ENCODE measurements at places on chromosomes 12 and 14.

DNA sequence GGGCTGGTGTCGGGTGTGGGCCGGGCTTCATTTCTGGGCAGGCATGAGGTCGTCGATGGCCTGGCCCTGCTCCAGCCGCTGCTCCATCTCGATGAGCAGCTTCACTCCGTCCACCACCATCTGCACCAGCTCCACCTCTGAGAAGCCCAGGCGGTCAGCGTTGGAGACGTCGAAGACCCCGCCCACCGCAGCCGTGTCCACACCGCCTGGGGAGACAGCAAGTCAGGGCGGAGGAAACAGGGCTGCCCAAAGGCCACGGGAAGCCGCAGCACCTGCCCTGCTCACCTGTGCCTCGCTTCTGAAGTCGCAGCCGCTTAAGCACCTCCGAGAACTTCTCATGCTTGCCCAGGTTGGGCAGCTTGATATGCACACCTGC is 2.8 kb downstream of the CKB start:
- no peak for DNase-seq

GRCh38 chr12:113103756-113104450 is 31.7 kb downstream of the RASAL1 start:
- peak; percentile 41 for DNase-seq

GRCh38 chr14:105666420-105666819 is 140.0 kb downstream of the TMEM121 start:
- no peak for DNase-seq

GRCh38 chr12:114665411-114666260 is 18.3 kb downstream of the TBX3 start:
- DNase-seq, result no peak

DNA sequence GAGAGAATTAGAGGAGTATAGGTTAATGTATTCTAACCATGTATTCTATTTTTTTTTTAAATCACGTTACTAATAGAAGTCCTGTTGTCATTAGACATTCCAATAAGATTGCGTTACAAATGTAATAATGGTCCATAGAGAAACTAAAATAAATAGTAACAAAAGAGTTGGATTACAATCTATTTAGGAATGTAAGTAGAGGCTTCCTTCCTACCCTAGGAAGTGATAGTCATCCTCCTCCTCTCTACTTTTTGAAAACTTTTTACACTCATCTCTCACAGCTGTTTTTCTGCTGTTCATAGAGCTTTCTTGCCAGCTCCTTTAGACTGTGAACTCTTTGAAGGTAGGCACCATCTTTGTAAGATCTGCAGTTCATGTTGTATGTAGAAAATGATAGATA is 23.6 kb downstream of the TRHDE start:
- no peak for DNase-seq

DNA sequence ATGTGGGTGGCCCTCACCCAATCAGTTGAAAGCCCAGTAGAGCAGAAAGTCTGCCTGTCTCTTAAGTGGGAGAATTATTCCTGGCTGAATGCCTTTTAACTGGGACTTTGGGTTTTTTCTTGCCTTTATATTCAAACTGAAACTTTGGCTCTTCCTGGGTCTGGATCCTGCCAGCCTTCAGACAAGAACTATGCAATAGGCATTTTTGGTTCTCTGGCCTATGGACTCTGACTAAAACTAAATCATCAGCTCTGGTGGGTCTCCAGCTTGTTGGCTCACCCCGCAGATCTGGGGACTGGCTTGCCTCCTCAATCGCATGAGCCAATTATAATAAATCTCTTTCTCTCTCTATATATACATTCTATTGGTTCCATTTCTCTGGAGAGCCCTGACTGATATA is 173.0 kb upstream of the IGF1 start:
- DNase-seq, result no peak

DNA sequence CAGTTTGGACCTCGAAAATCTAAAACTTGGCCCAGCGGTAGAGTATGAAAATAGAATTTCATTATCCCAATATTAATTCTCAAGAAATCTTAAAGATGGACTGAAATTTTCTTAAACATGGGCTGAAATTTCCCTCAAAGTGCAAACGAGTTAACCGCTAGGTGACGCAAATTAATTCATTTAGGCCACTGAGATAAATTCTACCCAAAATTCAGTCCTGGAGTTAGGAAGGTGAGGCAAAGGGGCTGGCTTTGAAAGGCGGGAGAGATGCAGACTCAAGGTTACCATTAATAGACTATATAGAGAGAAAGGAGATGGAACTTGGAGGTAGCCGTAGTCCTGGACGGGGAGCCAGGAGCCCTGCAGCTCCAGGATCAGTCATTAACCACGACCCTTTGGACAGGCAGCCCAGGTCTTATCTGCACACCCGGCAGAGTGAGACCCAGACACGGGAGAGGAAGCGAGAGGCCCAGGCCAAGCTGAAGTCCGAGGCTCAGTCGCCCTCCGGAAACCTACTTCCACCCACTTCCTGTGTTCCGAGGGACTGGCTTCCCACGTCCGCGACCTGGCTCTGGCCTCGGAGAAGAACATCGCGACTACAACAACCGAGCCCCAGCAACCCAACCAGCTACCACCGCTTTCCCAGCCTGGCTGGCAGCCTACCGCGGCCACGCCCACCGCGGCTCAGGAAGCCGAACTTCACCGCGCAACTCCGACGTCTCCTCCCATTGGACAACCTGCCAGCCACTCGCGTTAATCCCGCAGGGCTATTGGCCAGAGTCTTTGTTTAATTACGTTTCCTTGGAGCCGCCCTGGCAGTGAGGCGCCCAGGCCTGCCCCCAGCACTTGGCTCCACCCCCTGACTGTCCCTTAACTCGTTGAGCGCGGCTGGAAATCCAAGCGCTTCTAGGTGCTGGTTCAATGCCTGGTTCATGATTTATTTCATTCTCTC is at the start of gene EFCAB11:
TSS of gene EFCAB11 (minus strand) at position 661 of the 952 bp plus-strand sequence. CDS start at position 591, 70 bp downstream.
- DNase-seq, result peak; percentile 89

GRCh38 chr12:131105736-131106348 is 152.1 kb downstream of the ADGRD1 start:
- peak; percentile 18 for DNase-seq

- DNase-seq, result no peak
These were observed 49.5 kb downstream of the GPR137C start for GRCh38 chr14:52602131-52602530.

GRCh38 chr14:105605464-105606304 is 79.3 kb downstream of the TMEM121 start:
- DNase-seq, result no peak

GRCh38 chr12:53231921-53232645 is at the start of gene RARG:
Gene RARG (minus strand): TSS chr12:53232209. CDS start chr12:53227545, 4,664 bp downstream.
- peak; percentile 51 for DNase-seq

DNA sequence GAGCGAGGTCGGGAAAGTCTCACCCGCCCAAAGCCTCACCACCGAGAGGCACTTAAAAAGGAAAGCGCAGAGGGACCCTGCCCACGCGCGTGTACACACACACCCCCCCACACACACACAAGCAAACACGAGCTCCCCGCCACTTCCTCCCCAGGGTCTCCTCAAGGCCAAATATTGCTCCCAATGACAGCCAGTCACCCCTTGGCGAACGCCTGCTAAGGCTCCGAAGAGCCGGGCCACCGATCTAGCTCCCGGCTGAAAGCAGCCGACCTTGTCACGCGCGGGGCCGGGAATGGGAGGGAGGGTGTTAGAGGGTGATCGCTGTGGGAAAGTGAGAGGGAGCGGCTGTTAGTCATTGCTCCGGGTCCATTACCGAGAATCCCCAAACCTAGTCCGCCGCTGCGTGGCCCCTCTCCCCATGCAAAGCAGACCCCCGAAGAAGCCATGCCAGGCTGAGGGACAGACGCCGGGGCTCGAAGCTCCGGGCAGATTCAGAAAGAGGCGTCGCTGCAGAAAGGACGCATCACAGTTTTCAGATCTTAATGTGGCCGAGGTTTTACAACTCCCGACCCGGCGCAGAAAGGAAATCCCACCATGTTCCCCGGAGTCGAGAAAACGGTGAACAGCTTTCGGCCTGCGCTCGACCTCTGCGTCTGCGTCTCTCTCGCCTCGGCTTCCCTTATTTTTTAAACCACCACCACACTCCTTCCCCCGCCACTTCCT is 2.6 kb downstream of the BMP4 start:
- no peak for DNase-seq

- no peak for DNase-seq
These were observed 107.1 kb downstream of the GPR135 start for GRCh38 chr14:59358102-59358501.

GRCh38 chr14:52950898-52951680 is at the start of gene FERMT2:
Gene FERMT2 (minus strand): TSS chr14:52951050. CDS start chr14:52950568, 482 bp downstream.
- DNase-seq, result no peak

GRCh38 chr12:76692846-76693245 is 71.1 kb upstream of the ZDHHC17 start:
- no peak for DNase-seq

DNA sequence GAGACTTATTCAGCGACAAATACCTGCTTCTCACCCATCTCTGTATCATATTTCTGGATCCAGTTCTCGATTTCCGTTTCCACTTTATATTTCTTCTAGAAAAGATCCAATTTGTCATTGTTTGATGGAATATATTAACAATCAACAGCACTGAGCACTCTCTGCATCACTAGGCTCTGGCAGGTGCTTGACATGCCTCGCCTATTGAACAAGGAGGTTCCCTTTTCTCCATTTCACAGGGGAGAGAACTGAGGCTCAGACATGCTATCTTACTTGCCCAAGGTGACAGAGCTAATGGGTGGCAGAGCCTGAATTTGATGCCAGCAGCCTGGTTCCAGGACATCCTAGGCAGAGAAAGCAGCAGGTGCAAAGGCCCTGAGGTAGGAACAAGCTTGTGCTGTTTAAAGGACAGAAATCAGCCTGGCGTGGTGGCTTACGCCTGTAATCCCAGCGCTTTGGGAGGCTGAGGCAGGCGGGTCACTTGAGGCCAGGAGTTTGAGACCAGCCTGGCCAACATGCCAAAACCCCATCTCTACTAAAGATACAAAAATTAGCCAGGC is 12.1 kb downstream of the RITA1 start:
- no peak for DNase-seq

- no peak for DNase-seq
These were observed 16.4 kb upstream of the RNASE4 start for GRCh38 chr14:20667957-20668356.

DNA sequence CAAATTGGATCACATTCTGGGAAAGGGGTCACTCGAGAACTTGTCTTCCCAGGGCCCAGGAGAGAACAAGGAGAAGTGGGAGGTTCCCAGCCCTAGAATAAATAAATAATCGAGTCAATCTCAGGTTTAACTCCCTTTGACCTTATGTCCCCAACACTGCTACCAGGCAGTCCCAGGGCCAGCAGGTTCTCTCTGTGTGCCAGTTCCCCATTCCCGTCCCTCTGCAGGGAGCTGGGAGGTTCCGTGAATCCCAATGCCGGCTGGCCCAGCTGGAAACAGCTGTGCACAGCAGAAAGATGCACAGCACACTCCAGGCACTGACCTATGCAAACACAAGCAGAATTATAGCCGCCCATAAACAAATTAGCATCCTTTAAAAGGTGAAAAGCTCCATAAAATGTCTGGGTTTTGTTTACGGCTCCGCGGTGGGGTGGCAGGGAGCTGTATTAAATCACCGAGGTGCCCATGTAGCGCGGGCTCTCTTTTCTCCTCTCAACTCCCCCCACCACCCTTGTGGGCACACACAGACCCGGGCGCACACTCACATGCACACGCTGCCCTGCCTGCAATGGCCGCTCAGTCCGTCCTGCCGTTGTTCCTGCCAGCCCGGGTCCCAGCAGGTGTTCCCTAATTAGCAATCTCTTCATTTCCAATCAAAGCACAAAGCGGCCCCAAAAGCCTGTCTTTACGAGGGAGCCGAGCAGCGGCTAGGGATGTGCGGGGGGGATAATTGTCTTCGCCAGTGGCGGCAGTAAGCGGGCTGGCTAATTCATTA is 46.6 kb upstream of the ESRRB start:
- DNase-seq, result no peak

- DNase-seq, result no peak
These were observed 125.3 kb downstream of the DAD1 start for GRCh38 chr14:22463763-22464173.

GRCh38 chr12:68342966-68343365 is 10.8 kb upstream of the MDM1 start:
- DNase-seq, result no peak

DNA sequence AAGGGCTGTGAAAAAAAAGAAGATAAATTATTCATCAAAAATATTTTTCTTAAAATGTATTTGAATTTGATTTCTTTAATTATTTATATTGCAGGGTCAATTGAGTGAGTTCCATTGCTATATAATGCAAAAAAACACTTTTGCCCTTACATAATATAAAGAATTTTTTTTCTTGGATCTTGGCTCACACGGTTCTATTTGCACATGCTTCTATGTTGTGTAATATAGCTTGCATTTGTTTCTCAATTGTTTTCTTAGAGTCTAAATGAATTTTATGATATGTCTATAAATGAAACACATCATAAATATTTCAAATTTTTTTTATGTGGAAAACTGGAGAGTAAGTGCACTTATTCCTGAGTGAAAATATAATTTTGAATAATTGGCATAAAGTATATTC is 694.2 kb downstream of the SLC6A15 start:
- no peak for DNase-seq

DNA sequence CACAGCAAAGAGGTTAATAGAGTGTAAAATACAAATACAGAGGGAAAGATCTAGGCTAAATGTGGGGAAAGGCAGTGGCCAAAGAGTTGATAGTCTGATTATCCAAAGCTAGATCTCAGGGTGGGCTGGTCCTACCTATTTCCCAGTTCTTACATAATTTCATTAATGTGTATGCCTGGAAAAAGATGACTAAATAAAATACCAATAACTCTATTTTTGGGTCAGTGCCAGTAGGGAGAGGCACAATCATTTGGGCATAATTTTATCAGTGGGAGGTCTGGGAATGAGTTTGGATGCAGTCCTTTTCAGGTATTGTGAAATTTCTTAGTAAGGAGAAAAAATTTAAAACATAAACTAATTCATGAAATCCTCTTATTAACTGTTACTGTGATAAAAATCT is 30.6 kb upstream of the CLEC14A start:
- no peak for DNase-seq

- DNase-seq, result no peak
These were observed 401.8 kb downstream of the PDZRN4 start for GRCh38 chr12:41589878-41590277.

GRCh38 chr12:26642361-26642760 is 190.6 kb downstream of the ITPR2 start:
- DNase-seq, result no peak

GRCh38 chr12:116880213-116880816 is 926 bp downstream of the HRK start:
- DNase-seq, result no peak

DNA sequence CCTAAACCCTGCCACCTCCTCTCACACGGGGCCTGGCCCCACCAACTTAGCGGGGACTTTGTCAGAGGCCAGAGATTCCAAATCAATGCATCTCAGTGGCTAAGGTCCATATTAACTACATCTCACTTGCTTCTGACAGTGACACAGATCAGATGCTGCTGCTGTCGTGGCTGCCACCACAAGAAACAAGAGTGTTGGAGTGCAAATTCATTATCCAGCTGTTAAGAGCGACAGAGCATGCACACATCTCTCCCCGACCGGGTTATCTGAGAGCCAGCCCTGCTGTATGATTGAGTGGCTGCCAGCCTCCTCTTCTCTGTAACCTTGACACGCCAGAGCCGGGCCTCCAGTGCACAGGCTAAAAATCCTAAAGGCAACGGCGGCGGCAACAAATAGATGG is 40.2 kb downstream of the SPRING1 start:
- no peak for DNase-seq

Measured in activated T-cell treated with anti-CD3 and anti-CD28 coated beads for 1 hour (primary cell).